ENCODE measurements at places on chromosomes 7 and 10. TPM values are rescaled to one million over a fixed set of nuclear protein-coding genes. Genes with fewer than 3 reads are reported as not detected.

Gene NKX2-3
- not detected for total RNA-seq

Gene ST8SIA6
- not detected for total RNA-seq

Gene MYH16
- not detected for total RNA-seq

Gene SVIL
- total RNA-seq = 261 TPM

Gene SPDYE1
- total RNA-seq = not detected

Gene KLF14
- under 0.01 TPM for total RNA-seq

Gene PIP
- not detected for total RNA-seq
